ENCODE measurements at places on chromosomes 1 and 21. TPM values are rescaled to one million over a fixed set of nuclear protein-coding genes. Genes with fewer than 3 reads are reported as not detected.

Gene MRPL20
- 49.5 TPM for total RNA-seq

Gene KMO
- 1.6 TPM for total RNA-seq

Gene PLPPR4
- 158 TPM for total RNA-seq

Gene TAF5L
- 26.6 TPM for total RNA-seq

Gene ALX3
- not detected for total RNA-seq

Gene PLCH2
- total RNA-seq: 11.0 TPM

Gene SLC37A1
- 36.9 TPM for total RNA-seq

Gene THBS3
- total RNA-seq: 17.2 TPM

Gene KIF14
- total RNA-seq: 3.8 TPM

Gene MTARC1
- total RNA-seq: 18.8 TPM

Gene OR10J1
- not detected for total RNA-seq

Gene ESPN
- under 0.01 TPM for total RNA-seq

Gene INSRR
- total RNA-seq: 0.31 TPM

Gene SERINC2
- 2.2 TPM for total RNA-seq

Gene COL6A1
- 56.7 TPM for total RNA-seq

Gene NPHS2
- total RNA-seq: not detected

Gene CFHR3
- not detected for total RNA-seq

Gene OXCT2
- total RNA-seq: 0.31 TPM

Gene KLHL20
- total RNA-seq: 37.9 TPM

Gene SPATA46
- not detected for total RNA-seq

Gene UTP11
- total RNA-seq: 33.5 TPM

Gene BRINP2
- 24.7 TPM for total RNA-seq

Gene CCDC28B
- 31.3 TPM for total RNA-seq

Gene PRR9
- not detected for total RNA-seq

Gene PIGR
- total RNA-seq: not detected

Gene OLFM3
- total RNA-seq: 18.5 TPM

Gene CRNN
- total RNA-seq: not detected

Gene KRTAP7-1
- not detected for total RNA-seq

Gene PGLYRP3
- total RNA-seq: not detected

Gene ACTA1
- total RNA-seq: 1.6 TPM

Gene SLC22A15
- total RNA-seq: 13.1 TPM

Gene LCE3D
- not detected for total RNA-seq

Gene GPR52
- 13.8 TPM for total RNA-seq

Gene FCRL2
- not detected for total RNA-seq

Gene IL22RA1
- total RNA-seq: not detected

Gene FAM131C
- total RNA-seq: 1.9 TPM

Gene DISC1
- total RNA-seq: 11.9 TPM

Data from parietal lobe (tissue), 2 donors.